ENCODE measurements at places on chromosomes 1 and 21. TPM values are rescaled to one million over a fixed set of nuclear protein-coding genes. Genes with fewer than 3 reads are reported as not detected.

The GSTM2 gene
- 41.9 TPM for total RNA-seq

The KRTAP19-3 gene
- total RNA-seq: not detected

The HLCS gene
- total RNA-seq: 33.7 TPM

The PEX19 gene
- 49.1 TPM for total RNA-seq

The DSCAM gene
- total RNA-seq: not detected

The ERO1B gene
- total RNA-seq: 2.2 TPM

The BRDT gene
- total RNA-seq: not detected

The GPR153 gene
- 0.62 TPM for total RNA-seq

The L1TD1 gene
- not detected for total RNA-seq

The ANKRD45 gene
- total RNA-seq: not detected

The NTRK1 gene
- total RNA-seq: 21.4 TPM

The GJA4 gene
- 0.44 TPM for total RNA-seq

DNA sequence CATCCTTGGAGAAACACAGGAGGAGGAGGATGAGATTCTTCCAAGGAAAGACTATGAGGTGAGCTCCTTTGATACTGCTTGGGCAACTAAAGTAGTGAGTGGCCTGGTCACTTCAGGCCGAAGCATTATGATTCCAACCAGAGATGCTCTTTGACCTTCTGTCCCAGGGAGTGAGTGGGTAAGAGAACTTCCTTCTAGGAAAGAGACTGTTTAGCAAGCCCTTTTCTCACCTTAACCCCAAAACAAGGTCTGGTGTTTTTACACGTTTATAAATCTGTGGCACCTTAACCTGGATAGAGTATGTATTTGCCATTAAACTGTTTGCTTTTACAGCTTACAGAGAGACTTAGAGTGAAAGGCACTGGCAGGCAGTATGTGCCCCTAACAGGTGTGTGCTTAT is 1.1 kb downstream of the CLCN6 start:
- H3K36me3 ChIP-seq: no peaks in the 10 kb centered on the region
- peaks cover 66% of the 10 kb centered on the region for H3K4me1 ChIP-seq
- no peaks in the 10 kb centered on the region for H3K27me3 ChIP-seq
- no peak for DNase-seq

DNA sequence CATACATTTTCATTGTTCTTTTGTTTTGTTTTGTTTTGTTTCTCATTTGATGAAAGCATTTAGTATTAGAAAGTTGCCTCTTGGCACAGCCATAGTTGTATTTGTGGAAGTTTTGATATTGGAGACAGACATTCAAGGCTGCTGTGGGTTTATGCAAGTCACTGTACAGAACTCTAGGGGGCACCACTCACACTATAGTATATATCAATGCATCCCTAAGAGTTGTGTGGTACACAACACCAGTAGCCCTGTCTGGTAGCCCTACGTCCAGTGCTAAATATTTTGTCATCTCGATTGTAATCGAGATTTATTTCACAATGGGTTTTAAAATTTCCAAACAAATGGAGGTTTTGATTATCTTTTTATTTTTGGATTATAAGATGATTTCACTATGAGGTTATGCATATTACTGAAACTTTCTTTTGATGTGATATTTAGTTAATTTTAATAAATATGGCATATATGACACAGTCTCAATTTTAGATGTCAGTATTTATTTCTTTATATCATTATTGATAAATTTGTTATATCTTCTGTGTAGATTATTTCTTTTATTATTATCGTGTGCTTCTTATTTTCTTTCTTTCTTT is 112.2 kb downstream of the NR5A2 start:
- DNase-seq: no peak
- no peaks in the 10 kb centered on the region for H3K36me3 ChIP-seq
- no peaks in the 10 kb centered on the region for H3K27me3 ChIP-seq
- no peak overlapping the region for H3K4me3 ChIP-seq
- H3K27ac ChIP-seq: no peak overlapping the region
- no peaks in the 10 kb centered on the region for H3K4me1 ChIP-seq

DNA sequence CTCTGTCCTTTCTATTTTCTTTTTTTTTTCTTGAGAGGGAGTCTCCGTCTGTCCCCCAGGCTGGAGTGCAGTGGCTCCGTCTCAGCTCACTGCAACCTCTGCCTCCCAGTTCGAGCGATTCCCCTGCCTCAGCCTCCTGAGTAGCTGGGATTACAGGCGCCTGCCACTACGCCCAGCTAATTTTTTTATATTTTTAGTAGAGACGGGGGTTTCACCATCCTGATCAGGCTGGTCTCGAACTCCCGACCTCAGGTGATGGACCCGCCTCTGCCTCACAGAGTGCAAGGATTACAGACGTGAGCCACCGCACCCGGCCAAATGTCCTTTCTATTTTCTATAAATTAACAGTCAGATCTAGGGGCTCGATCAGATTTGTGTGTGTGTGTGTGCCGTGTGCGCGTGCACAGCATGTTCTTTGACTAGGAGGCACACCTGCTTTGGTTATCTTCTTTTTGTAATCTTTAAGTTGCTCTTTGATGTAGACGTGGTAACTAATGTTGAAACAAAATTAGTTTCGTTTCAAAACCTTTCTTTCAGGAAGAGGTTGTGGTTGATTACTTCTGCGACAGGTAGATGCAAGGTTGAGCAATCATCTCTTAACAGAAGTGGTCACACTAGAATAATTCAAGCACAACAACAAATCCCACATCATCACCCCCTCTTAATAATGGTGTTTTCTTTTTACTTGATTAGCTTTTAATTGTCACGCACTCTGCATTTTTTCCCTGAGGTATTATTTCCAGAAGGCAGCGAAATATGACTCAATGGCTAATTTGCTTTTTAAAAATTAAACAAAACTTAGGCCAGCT is 779 bp upstream of the DEGS1 start:
- H3K4me1 ChIP-seq: peaks cover 48% of the 10 kb centered on the region
- H3K36me3 ChIP-seq: peaks cover 5% of the 10 kb centered on the region
- H3K27ac ChIP-seq: peak overlapping the region; percentile 99
- peak overlapping the region; percentile 87 for H3K4me3 ChIP-seq

- peaks cover 6% of the 10 kb centered on the region for H3K27me3 ChIP-seq
- no peaks in the 10 kb centered on the region for H3K36me3 ChIP-seq
- H3K4me3 ChIP-seq: no peak overlapping the region
- no peak for DNase-seq
- H3K4me1 ChIP-seq: peaks cover 6% of the 10 kb centered on the region
Measured at GRCh38 chr1:33364565-33364918, 43.6 kb upstream of the A3GALT2 start.

GRCh38 chr1:165525708-165526107 is 18.1 kb upstream of the LRRC52 start:
- H3K27ac ChIP-seq: no peak overlapping the region
- no peak overlapping the region for H3K4me3 ChIP-seq
- H3K4me1 ChIP-seq: no peaks in the 10 kb centered on the region
- peaks cover 6% of the 10 kb centered on the region for H3K36me3 ChIP-seq
- H3K27me3 ChIP-seq: peaks cover 50% of the 10 kb centered on the region

DNA sequence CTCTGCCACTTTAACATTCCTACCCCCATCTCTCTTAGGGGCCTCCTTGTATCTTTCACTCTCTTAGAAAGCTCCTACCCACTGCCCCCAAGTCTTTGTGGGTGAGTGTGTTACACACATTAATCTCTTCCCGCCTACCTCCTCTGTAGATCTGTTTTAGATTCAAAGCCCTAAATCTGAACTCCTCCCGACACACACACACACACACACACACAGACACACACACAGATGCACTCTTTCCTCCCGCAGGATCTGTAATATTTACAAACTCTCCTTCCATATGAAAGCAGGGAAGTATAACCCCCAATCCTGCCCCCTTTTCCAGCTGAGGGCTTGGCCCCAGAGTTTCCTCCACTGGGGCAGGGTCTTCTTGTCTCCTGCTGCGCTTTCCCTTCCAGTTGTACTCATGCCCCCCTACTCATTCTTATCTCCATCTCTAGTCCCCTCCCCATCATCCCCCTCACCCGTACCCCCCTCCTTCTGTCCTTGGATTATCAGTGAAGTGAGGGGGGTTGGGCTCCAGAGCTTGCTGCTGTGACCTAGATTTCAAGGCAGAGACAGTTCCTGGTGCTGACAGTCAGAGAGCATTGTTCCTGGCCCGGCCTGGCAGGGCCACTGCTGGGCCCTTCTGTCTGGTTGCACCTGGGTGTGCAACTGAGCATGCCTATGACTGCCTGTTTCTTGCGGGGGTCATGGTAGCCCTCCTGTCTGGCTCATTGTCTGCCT is 4.3 kb downstream of the PEA15 start:
- H3K27ac ChIP-seq: peak overlapping the region; percentile 32
- DNase-seq: no peak
- H3K27me3 ChIP-seq: no peaks in the 10 kb centered on the region
- H3K4me1 ChIP-seq: peaks cover 46% of the 10 kb centered on the region

DNA sequence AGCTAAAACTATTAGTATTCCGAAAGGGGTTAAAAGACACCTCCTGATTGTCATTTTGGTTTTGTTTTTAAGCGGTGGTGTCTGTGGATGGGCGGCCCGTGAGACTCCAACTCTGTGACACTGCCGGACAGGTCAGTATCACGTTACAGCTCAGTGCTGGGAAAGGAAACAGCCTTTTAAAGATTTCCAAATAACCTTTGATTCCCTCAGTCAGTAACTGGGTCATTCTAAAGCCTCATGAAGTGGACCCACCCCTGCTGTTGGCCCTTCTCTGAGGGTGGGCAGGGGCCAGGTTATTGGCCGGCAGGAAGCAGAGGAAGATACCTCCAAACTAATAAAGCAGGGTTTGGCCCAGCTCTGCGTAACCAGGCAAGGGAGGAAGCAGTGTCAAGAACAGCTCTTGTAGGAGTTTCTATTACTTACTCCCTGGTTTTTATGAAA is 2.3 kb downstream of the RHOU start:
- no peaks in the 10 kb centered on the region for H3K36me3 ChIP-seq
- H3K4me1 ChIP-seq: peaks cover 13% of the 10 kb centered on the region

DNA sequence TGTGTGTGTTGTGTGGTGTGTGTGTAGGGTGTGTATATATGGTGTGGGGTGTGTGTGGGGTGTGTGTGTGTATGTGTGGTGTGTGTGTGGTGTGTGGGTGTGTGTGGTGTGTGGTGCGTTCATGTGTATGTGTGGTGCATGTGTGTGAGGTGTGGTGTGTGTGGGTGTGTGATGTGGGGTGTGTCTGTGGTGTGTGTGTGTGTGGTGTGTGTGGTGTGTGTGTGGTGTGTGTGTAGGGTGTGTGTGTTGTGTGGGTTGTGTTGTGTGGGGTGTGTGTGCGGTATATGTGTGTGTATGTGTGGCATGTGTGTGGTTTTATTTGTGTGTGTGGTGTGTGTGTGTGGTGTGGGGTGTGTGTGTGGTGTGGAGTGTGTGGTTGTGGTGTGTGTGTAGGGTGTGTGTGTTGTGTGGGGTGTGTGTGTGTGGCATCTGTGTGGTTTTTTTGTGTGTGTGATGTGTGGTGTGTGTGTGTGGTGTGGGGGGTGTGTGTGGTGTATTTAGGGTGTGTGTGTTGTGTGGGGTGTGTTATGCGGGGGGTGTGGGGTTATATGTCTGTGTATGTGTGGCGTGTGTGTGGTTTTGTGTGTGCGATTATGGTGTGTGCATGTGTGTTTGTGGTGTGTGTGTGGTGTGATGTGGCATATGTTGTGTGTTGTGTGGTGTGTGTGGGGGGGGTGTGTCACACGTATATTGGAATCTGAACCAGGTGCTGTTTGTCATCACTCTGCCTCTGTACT is 17.1 kb upstream of the ZBTB21 start:
- H3K27ac ChIP-seq: no peak overlapping the region
- no peak for DNase-seq
- no peak overlapping the region for H3K4me3 ChIP-seq
- H3K36me3 ChIP-seq: no peaks in the 10 kb centered on the region
- no peaks in the 10 kb centered on the region for H3K27me3 ChIP-seq
- no peaks in the 10 kb centered on the region for H3K4me1 ChIP-seq

DNA sequence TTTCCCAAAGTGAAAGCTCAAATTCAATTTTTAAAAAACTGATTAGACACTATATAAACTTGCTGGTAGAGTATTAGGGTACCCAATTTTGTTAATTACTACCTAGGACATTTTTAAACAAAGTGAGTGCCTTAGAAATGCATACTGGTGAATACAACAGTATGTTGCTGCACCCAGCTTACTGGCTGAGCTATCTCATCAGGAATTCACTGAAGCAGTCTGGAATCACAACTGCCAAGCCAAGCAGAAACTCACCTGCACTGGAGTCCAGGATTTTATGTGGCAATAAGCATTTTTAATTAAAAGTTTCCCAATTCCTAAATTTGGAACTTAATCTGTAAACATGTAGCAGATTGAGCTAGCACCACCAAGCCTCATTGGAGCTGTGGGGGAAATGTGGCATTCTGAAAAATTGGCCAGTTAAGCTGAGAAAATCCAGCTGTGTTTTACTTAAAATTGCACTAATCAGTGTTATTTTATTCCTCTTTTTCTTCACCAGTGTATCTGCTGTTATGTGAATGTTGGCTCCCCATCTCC is 61.8 kb downstream of the CLEC20A start:
- peaks cover 6% of the 10 kb centered on the region for H3K27me3 ChIP-seq

- no peak overlapping the region for H3K4me3 ChIP-seq
- H3K4me1 ChIP-seq: no peaks in the 10 kb centered on the region
- H3K27ac ChIP-seq: no peak overlapping the region
- DNase-seq: no peak
Measured at GRCh38 chr21:17542371-17543011, 29.6 kb downstream of the CXADR start.

DNA sequence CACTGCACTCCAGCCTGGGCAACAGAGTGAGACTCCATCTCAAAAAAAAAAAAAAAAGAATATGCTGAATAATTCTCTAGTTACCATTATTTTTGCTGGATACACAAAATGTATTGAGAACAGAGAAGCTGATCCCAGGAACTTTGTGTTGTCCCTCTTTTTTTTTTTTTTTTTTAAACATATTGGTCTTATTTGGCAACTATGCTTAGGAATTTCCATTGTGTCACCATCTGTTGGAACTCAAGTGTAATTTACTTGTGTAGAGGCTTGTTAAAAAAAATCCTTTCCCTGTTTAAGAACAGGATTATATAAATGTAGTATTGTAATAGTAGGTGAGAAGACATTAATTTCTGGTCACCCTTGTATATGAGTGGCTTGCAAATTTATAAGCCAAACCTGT is 28.6 kb downstream of the CAMSAP2 start:
- DNase-seq: no peak
- H3K36me3 ChIP-seq: no peaks in the 10 kb centered on the region
- H3K27me3 ChIP-seq: no peaks in the 10 kb centered on the region
- no peak overlapping the region for H3K4me3 ChIP-seq

GRCh38 chr21:32930673-32931072 is 95.1 kb upstream of the OLIG2 start:
- peaks cover 2% of the 10 kb centered on the region for H3K36me3 ChIP-seq
- DNase-seq: no peak
- H3K27ac ChIP-seq: no peak overlapping the region
- no peaks in the 10 kb centered on the region for H3K27me3 ChIP-seq
